ENCODE measurements at places on chromosomes 3 and 15.

GRCh38 chr15:63512148-63512547 is 7.8 kb downstream of the USP3 start:
- DNase-seq, result no peak

DNA sequence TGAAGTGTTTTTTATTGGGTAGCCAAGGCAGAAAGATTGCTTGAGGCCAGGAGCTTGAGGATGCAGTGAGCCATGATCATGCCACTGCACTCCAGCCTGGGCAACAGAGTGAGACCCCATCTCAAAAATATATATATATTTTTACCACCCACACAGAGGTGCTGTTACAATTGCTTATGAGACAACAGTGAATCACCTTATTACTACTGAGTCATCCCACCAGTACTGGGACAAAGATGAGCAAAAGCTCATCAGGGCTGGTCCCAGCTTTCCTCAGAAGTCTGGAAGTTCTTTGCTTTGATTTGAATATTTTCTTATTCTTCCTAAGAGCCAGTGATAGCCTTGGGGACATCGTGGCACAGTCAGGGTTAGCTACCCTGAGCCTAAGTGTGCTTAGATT is 207.7 kb downstream of the SOX2 start:
- DNase-seq, result no peak

DNA sequence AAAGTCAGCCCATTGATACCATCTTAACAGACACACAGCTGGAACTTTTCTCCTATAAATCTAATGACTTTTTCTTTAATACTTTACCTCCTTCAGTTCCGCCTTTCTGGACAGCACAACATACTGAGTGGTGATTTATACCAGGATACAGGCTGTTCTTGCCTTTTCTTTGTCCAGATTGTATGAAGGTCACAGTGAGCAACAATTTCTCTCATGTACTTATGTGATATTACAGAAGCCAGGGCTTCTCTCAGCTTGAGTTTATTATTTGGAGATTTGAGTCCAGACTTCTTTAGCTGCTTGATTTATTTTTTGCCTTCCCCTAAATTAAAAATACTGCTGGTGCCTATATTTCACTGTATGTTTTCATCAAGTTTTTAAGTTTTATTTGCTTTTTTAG is 976.0 kb downstream of the ROBO2 start:
- DNase-seq, result no peak

DNA sequence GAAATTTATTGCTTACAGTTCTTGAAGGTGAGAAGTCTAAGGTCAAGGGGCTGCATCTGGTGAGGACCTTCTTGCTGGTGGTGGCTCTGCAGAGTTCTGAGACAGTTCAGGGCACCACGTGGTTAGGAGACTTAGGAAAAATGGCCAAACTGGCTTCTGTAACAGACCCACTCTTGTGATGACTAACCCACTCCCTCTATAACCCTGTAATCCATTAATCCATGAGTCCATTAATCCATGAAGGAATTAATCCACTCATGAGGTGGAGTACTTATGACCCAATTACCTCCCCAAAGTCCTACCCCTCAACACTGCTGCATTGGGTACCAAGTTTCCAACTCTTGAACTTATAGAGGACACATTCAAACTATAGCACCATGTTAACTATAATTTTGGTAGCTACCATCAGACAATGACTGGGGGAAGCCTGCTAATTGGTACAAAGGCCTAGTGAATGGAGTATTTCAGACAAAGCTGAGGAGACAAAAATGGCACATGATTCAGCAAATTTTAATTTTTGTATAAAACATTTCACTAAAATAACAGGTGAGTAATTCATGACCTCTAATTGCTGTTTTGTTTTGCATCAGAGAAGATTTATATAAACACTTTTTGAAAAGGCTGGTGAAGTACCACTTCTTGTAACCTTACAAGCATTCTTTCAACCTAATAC is 374.1 kb upstream of the TBL1XR1 start:
- no peak for DNase-seq

GRCh38 chr3:109224333-109224732 is 87.8 kb downstream of the C3orf85 start:
- peak; percentile 30 for DNase-seq

DNA sequence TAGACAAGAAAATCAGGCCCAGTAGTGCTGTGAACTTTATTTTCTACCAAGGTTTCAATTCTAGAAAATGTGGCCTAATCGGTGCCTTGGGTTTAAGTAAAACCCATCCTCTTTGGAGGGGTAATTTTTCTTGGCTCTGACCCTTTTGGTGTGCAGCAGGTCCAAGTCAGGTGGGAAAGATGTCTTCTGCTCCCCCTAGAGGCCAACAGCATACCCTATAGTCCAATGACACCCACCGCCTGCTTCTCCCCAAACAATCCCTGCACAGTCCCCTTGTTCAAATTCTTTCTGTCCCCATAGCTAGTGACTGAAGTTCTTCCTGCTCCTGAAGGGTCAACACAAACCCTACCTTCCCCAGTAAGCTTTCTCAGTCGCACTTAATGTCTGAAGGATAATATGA is 261.8 kb upstream of the GOLGA6L4 start:
- peak; percentile 25 for DNase-seq

DNA sequence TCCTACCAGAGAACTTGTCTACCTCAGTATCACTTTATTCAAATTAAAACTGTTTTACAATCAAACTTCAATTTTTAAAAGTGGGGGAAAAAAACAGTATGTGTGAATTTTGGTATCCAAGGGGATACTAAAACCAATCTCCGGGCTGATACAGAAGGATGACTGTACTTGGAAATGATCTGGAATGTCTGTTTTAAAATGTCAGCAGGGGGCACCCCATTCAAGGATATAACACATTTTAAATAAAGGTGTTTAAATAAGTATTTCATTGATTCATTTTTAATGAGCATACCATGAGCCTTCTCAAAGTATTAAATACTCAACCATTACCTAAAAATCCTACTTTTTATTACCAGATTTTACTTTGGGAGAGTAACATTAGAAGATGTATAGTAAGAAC is 67.9 kb downstream of the ULK4 start:
- peak; percentile 60 for DNase-seq

DNA sequence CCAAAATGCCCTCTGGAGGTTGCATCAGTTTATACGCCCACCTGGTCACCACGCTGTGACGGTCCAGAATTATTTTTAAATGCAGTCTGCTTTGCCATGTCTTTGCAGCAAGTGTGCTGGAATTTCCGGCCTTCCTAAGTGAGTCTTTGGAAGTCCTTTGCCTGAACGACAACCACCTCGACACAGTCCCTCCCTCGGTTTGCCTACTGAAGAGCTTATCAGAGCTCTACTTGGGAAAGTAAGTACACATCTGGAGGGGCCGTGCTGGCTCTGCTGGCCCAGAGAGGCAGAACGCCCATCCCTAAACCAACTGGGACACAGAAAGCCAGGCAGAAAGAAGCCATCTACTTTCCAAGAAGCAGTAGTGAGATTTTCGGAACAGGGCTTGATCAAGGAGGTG is 101.8 kb downstream of the LRRK1 start:
- no peak for DNase-seq

DNA sequence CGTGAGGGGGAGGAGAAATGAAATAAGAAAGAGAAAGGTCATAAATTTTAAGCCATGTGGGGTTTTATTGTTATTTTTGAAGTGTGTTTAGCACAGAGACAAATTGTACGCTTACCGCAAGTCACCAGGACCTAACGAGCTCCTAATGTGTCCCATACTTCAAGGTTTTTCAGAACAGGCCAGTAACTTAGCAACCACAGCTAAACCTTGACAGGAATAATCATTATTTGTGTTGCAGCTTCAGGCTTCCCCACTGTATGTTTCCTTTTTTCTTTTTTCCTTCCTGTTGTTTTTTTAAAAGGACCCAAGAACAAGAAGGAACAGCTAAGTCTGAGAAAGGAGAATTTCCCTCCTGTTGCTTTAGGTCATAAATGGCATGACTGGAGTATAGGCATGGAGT is 160.8 kb downstream of the TUSC7 start:
- no peak for DNase-seq

GRCh38 chr3:62665627-62666437 is 209.4 kb downstream of the CADPS start:
- DNase-seq, result peak; percentile 66

- DNase-seq, result no peak
Observed at GRCh38 chr15:55256281-55257011, 33.2 kb downstream of the RAB27A start.

DNA sequence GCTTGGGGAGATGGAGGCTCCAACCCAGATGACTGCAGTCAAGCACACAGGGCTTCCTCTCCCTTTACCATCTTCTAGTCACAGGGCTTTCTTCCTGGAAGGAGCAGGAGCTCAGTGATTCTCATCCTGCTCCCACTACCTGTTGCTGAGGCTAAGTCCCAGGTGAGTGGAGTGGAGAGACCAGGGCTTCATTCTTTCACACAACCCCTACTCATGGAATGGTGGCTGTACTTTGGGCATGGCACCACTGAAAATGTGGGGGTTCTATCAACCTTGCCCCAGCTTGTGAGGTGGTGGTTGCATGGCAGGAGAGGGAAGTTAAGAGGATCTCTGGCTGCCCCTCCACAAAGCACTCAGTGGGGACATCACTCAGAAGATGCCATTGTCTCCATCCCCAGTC is 36.8 kb upstream of the RAD18 start:
- DNase-seq, result no peak

GRCh38 chr3:13535526-13535875 is 13.4 kb upstream of the FBLN2 start:
- DNase-seq, result no peak

DNA sequence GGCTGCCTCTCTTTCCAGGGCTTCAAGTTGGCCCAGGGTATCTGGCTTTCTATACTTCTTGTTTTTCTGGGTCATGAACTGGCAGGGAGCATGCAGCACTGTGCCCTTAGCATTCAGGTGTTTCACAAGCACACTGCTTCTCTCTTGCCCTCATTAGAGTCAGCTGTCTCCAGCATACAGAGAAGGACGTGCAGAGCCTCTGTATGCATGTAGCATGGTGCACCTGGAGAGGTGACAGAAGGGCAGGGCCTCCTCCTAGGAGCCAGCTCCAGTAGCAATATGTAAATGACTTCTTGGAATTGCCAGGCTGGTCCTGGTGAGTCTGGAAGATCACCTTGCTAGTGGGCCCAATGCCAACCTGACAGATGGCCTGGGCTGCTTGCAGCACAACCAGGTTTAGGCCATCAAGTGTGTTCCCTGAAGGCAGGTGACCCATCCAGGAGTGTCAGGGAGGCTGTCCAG is 44.8 kb upstream of the ATP2C1 start:
- DNase-seq, result peak; percentile 71

DNA sequence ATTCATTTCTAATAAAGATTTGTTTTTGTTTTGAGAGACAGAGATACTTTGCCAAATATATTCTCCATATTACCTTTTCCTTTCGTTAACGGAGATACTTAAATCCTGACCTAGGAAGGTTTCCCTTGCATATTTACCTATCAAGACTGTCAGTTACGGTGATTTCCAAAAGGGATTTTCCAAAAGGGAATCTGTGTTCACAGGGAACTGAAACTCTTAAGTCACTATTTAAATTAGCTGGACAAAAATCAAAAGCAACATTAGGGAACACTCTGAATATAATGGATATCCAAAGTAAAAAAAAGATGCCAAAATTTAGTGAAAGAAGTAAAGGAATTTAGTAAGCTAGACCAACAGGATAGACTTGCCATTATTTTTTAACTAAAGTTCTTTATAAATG is 576 bp downstream of the LRRFIP2 start:
- DNase-seq, result no peak

DNA sequence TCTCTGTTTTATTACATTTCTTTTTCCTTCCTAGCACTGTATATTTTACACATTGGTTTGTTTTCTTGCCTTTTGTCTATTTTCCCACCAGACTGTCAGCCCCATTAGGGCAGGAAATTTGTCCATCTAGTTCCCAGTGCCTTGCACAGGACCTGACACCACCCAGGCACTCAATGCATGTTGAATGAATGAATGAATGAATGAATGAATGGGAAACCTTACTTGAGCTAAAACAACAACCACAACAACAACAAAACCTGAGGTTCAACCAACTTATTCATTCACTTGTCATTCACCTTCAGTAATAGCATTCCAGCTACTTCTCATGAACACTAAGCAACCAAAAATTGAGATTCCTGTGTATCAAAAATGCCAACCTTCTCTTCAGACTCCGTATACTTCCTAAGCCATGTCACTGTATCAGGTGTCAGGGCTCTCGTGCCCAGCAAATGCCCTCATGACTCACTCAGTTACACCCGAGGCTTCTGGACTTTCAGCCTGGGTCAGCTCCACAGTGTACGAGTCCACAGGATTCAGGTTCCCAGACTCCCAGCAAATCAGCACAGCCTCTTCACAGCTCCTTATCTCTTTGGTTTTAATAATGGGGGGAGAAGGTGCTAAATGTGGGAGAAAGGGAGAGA is 37.3 kb downstream of the FSD2 start:
- DNase-seq, result no peak

DNA sequence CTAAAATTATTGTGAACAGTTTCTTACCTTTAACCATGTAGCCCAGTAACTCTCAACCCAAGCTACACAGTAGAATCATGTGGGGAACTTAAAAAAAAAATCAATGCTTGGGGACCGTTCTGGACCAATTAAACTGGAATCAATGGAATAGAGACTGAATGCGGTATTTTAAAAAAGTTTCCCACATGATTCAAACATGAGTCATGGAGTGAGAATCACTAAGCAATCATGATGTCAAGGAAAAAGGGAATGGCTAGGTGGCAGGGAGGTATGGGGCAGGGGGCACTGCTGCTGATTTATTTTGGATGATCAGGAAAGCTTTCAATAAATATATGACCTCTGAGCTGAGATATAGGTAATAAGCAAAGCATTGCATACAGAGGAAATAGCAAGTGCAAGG is 250.5 kb upstream of the RORA start:
- DNase-seq, result no peak

GRCh38 chr3:166560253-166560652 is 723.0 kb upstream of the BCHE start:
- no peak for DNase-seq

GRCh38 chr15:96916750-96917149 is 586.2 kb downstream of the NR2F2 start:
- DNase-seq, result no peak

DNA sequence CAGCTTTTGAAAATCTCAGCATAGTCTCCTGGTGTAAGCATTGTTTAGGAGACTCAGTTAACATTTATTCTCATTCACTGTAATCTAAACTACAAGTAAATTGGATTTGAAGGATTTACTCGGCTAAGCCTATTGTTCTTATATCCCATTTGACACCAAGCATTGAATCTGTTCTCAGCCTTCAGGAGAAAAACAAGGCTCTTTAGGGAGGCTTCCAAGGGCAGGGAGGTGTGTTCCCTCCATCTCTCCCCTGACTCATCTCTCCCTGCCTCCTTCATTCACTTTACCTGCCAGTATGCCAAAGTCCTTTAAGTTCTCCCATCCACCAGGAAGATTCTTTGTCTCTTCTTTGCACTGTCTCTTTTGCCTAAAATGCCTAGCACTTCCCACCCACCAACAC is 347.8 kb downstream of the MFSD1 start:
- no peak for DNase-seq

- DNase-seq, result no peak
Observed at GRCh38 chr15:36653851-36654250, 74.4 kb downstream of the CDIN1 start.

- peak; percentile 34 for DNase-seq
Observed at GRCh38 chr15:52295421-52296001, at the start of gene MYO5C. MYO5C (minus strand) TSS chr15:52295804; CDS start chr15:52295636, 168 bp downstream.

GRCh38 chr3:194014756-194015155 is 121.2 kb upstream of the HES1 start:
- DNase-seq, result no peak

Data from hematopoietic multipotent progenitor cell treated with erythropoietin and hydrocortisone succinate and interleukin-3 and kit ligand, for 6 days (in vitro differentiated cells).